Right renal pelvis (tissue), 4 donors: ENCODE measurements at places on chromosomes 1 and 21. TPM values are rescaled to one million over a fixed set of nuclear protein-coding genes. Genes with fewer than 3 reads are reported as not detected.

GRCh38 chr1:2411801-2412394, 466 bp downstream of the PEX10 start:
- DNase-seq, result no peak

DNA sequence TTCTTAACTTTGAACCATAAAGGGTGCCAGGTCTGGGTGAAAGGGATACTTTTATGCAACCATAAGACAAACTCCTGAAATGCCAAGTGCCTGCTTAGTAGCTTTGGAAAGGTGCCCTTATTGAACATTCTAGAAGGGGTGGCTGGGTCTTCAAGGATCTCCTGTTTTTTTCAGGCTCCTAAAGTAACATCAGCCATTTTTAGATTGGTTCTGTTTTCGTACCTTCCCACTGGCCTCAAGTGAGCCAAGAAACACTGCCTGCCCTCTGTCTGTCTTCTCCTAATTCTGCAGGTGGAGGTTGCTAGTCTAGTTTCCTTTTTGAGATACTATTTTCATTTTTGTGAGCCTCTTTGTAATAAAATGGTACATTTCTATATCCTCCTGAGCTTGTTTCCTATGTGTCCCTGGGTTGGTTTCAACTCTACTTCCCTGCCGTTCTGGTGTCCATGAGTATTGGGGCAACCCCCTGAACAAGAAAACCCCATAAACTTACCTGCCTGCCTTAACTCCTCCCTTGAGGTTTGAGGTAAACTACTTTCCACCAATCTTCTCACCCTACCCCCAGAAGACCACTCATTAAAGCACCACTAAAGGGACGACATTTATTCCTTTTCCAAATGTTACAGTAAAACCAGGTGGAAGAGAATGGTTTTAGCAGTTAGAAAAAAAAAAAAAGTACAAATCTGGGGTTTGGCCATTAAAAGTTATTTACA, 2.6 kb downstream of the MARCKSL1 start:
- no peak for DNase-seq

DNA sequence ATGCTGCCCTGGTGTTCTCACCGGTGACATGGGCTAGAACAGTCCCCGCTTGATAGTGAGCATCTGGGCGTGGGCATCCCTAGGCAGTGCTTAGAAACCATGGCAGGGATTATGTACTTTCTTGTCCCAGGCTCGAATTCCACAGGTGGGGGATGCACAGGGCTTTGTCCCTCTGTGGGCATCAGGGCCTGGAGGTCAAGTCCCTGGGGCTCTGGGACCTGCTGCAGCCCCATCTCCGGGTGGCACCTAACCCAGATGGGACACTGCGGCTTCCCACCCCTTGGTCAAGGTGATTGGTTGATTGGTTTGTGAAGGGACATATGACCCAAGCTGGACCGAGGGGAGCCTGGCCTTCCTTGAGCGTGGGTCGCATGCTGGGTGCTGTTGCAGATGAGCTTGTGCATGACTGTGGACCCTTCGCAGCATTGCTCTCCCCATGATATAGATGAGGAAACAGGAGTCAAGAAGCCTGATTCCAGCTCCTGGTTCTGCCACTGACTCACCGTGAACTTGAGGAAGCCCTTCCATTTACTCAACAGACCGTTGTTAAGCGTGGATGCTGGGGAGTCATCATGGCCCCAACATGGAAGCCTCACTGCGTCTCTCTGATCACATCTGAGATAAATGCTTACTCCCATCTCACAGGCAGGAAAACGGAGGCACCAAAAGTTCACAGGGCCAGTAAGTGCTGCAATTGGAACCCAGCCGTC, 64.0 kb upstream of the RUNX3 start:
- DNase-seq, result no peak

GRCh38 chr1:184739796-184740195, 14.9 kb downstream of the EDEM3 start:
- no peak for DNase-seq

The RALGPS2 gene
- 31.2 TPM for polyA plus RNA-seq

GRCh38 chr1:43947874-43948437, 1.2 kb downstream of the IPO13 start:
- DNase-seq, result no peak

DNA sequence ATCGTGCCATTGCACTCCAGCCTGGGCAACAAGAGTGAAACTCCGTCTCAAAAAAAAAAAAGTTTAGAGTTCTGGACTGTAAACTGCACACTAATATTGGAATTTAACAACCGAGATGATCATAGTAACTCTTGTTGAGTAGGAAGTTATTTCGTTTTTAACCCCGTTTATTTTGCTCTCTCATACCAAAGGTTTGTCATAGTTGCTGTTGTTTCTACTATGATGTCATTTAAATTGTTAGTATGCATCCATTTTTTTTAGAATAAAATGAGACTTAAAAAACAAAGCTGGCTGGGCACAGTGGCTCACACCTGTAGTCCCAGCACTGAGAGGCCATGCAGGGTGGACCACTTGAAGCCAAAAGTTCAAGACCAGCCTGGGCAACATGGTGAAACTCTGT, 49.3 kb downstream of the DOP1B start:
- no peak for DNase-seq
